Activated CD4-positive, alpha-beta T cell treated with anti-CD3 and anti-CD28 coated beads, Interleukin-10, Interleukin-2, amounts not matched to agents 100 ng/mL and 50 ng/mL, durations not matched to agents 16 hours and 8 hours (primary cell): ENCODE measurements at places on chromosomes 4 and X.

DNA sequence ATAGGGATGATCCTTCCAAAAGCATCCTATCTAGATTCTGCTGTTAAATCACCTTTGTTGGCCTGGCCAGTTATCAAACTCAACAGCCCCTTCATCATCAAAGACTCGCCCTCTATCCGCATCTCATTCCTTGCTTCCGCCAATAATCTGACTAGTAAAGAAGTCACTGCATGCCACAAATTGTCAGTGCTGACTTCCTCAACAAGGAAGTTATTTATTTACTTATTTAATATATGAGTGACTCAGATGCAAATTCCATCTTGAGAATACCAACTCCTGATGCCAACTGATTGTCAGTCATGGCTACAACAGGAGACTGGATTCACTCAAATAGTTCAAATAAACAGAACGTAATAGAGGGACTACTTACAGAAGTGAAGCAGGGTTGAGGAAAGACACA, 283.8 kb downstream of the TRIML1 start:
- DNase-seq, result no peak

DNA sequence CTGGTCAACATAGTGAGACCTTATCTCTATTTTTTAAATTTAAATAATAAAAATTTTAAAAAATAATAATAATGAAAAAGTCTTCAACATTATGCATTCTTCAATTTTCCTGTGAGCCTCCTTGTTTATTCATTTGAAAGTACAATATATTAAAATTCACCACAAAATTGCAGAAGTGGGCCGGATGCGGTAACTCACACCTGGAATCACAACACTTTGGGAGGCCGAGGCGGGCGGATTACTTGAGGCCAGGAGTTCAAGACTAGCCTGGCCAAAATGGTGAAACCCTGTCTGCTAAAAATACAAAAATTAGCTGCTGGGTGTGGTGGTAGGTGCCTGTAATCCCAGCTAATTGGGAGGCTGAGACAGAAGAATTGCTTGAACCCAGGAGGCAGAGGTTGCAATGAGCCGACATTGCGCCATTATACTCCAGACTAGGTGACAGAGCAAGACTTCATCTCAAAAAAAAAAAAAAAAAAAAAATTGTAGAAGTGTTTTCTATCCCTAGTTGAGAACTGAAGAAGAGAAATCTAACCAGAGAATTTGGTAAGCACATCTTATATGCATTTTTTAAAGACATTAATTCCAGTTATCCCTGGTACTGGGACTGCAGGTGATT, 56.9 kb downstream of the RBM47 start:
- DNase-seq, result no peak

- DNase-seq, result no peak
Observed at GRCh38 chrX:150035531-150035930, 97.2 kb upstream of the EOLA2 start.

- no peak for DNase-seq
Observed at GRCh38 chr4:153326513-153326912, 18.0 kb upstream of the MND1 start.
